ENCODE measurements at places on chromosomes 1 and 21.

- DNase-seq, result no peak
These were observed 576 bp downstream of the SMIM12 start for GRCh38 chr1:34858901-34859445.

DNA sequence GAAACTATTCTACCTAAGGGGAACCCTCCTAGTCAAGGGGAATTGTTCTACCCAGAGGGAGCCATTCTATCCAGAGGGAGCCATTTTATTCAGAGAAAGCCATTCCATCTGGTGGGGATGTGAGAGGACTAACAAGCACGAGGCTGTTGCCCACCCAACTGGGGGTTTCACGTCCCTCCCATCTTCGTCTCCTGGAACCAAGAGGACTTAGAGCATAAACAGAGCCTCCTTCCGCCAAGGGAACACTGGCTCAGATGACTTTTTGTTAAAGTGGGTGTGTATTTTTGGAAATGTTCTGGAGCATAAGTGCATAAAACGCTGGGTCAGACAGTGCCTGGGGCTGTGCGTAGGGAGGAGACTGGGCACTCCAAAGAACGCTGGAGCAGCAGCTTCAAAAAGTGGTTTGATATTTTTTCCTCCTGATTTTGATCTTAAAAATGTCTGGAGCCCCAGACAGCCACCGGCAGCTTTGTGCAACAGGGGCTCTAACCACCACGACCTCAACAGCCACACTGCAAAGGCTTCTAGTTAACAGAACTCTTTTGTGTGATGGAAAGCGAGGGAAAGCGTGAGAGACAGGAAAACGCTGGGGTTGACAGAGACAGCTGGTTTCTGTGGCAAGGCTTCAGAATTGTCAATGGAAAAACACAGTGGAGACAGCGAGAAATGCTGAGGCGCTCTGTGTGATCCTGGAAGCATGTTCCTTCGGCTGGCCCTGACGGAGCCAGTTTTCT is 363.6 kb upstream of the CAMK1G start:
- no peak for DNase-seq

GRCh38 chr21:33968080-33968994 is 52.7 kb upstream of the ATP5PO start:
- no peak for DNase-seq

DNA sequence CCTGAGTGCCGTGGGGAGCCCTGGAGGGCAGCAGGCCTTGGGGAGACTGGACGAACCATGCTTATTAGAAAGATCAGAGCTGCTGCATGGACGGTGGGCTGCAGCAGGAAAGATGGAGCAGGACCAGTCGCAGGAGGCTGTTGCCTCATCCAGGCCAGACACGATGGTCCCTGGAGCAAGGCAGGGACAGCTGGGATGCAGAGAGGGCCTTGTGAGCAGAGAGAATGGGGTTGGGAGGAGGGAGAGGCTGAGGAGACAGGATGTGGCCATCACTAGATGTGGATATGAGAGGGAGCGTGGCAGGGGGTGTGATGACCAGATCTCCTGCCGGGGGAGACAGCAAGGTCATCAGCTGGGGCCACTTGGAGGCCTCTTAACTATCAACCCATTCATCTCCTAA is 727.6 kb downstream of the PTPRU start:
- no peak for DNase-seq

GRCh38 chr1:82486969-82487368 is 686.2 kb downstream of the ADGRL2 start:
- DNase-seq, result no peak

DNA sequence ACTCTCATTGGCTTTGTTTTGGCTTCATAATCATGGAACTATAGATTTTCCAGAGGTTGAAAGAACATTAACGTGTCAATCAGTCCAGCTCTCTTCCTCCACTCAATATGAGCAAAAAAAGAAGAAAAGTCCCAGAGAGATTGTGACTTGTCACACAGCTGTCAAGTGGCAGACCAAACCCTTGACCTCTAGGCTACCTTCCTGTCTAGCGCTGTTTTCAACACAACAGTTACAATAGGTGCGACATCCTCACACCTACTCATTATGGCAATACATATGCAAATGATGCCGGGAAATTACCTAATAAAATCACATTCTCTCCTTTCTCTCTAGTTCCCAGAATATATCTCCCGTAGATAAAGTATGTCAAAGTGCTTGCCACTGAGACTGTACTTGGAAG is 1.1 kb downstream of the WARS2 start:
- no peak for DNase-seq

- DNase-seq, result no peak
These were observed 755 bp downstream of the FBXO42 start for GRCh38 chr1:16351456-16351993.

DNA sequence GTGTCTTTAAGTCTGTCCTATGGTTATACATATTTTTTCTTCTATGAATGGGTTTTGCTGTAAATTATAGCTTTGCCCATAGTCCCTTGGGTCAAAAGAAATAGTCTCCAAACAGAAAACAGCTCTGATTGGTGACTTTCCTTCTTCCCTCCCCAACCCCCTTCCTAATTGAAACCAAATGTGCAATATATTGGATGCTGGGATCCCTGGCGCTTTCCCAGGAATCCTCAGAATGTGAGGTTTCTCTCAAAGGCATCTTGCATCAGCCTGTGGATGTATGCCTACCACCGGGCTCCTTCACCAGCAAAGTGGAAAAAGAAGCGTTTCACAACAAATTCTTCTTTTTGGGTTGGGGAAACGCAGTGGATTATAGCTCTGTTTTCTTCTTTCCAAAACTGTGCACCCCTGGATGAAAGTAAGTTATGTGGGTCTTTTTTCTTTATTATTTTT is at the start of gene DDR2:
TSS of gene DDR2 (plus strand) at position 248 of the 450 bp plus-strand sequence. CDS start 86,600 bp downstream, outside the sequence.
- no peak for DNase-seq

GRCh38 chr1:234473118-234473517 is 5.9 kb downstream of the TARBP1 start:
- DNase-seq, result no peak

- DNase-seq, result no peak
These were observed 17.3 kb downstream of the PDC start for GRCh38 chr1:186443638-186444037.

GRCh38 chr1:59718064-59718988 is 96.4 kb upstream of the HOOK1 start:
- no peak for DNase-seq

GRCh38 chr1:179079113-179079761 is 2.6 kb upstream of the TOR3A start:
- DNase-seq, result peak; percentile 45

DNA sequence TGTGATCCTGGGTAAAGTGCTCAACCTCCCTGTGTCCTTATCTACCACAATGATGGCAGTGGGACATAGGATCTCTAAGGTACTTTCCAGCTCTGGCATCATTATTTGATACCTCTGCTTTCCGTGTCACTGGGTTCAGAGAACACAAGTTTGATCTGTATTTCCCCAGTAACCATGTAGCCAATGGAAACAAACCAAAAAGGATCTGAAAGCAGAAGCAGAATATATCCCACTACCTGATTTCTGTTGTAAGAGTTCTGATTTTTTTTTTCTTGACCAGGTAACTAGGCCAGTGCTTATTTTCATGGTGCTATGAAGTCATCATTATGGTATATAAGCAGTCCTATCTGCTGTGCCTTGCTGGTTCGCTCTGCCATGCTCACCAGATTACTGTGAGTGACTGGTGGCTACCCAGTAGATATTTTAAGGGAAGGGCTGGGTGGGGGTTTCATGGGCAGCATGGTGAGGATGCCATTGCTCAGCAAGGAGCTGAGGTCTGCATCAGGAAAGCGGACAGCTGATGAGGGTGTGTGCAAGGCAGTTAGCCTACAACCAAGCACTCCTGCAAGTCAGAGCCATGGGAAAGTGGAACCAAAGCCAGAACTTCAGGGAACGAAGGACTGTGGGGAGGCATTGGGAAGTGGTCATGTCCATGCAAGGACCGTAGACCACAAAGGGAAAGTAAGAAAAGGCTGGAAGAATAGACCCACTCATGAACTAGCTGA is 104.9 kb upstream of the EDEM3 start:
- no peak for DNase-seq

GRCh38 chr1:42128499-42128898 is 24.7 kb upstream of the GUCA2B start:
- no peak for DNase-seq

DNA sequence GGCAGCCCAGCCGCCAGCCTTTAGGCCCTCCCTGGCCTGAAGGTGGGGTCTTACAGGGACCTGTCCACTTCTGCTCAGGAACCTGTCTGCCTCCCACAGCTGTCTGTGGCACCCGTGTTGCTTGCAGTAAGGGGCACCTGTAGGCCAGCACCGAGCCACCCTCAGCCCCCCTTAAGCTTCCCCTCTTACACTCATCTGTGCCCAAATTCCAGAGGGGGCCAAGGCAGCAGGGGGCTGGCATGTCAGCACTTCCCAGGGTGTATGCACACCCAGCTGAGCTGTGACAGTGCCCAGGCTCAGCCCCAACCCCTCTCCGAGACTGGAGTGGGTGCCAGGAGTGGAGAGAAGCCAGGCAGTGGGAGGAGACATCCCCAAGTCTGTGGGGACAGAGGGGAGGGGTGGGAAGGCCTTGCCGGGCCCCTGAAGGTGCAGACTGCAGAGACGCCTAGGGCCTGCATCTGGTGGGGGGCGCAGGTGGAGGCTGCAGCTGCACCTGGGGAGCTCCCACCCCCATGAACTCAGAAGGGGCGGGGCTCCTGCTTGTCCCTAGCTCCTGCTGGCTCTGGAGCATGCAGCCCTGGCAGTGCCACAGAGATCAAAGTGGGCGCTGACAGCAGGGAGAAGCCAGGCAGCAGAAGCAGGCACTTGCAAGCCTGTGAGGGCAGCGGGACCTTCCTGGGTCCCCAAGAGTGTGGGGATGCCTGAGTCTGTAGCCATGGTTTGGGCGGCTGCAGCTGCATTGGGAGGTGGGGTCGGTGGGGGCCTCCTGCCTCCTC is 5.4 kb upstream of the SLC2A7 start:
- DNase-seq, result no peak

DNA sequence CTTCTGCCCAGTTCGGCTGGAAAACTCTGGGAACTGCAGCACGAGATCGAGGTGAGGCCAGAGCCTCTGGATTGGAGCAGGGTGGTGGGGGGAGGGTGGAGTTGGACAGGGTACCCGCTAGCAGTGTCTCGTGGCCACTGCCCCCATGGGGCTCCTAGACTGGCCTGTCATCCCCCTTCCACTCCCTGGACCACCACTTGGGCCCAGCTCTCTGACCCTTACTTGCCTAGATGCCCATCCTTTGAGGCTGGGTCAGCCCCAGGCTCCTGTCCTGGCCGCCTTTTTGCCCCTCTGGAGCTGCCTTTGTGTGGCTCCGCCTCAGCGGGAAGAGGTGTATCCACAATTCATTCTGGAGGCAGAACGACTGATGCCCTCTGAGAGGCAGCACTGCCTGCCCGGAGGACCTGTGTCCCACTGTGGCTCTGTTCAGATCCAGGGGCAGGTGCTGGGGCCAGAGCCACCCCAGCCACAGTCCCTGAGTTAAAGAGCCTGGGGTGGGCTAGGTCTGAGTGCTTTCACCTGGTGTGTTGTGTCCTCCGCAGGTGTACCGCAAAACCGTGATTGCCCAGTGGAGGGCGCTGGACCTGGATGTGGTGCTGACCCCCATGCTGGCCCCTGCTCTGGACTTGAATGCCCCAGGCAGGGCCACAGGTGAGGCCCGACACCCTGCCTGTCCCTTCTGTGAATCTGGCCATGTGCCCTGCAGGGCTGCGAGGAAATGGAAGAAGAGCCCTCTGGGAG is 17.7 kb downstream of the FAAH start:
- no peak for DNase-seq

DNA sequence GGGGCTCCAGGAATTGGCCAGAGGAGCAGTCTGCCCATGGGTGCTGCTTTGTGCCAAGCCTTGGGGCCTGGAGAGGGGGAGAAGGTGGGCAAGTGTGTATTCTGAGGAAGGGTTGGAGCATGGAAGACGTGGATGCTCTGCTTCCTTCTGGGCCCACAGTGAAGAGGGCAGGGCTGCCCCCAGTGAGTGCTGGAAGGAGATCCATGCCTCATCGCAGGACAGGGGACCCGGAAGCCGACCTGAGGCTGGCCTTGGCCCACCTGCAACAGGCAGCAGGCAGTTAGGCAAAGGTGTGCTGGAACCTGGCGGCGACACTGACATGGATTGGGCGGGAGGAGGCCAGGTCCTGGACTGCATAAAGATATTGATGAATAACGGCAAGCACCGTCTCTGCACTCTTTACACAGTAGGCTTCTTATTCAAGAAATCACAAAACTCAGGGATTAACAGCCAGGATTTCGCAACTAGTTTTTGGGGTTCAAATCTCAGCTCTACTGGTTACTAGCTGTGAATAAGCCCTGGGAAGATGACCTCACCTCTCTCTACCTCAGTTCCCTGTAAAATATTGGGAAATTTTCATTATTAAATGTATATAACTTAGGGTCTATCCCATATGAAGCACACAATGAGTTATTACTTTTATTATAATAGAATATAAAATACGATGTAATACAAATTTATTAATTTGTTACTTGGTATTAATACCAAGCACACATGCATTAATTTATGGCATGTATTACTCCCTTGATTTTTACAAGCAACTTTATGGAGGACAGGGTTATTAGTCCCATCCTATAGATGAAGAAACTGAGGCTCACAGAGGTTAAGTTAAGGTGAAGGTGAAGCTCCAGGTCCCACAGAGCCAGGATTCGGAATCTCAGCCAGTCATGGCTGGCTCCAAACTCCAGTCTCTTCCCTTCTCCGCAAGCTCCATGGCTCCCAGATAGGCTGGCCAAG is 62.3 kb downstream of the DHRS3 start:
- DNase-seq, result no peak

Measured in SIG-M5 (cell line).